EH (cell line): ENCODE measurements at places on chromosomes 12 and 14.

- DNase-seq, result no peak
Observed at GRCh38 chr12:108438667-108439066, 76.4 kb upstream of the FICD start.

DNA sequence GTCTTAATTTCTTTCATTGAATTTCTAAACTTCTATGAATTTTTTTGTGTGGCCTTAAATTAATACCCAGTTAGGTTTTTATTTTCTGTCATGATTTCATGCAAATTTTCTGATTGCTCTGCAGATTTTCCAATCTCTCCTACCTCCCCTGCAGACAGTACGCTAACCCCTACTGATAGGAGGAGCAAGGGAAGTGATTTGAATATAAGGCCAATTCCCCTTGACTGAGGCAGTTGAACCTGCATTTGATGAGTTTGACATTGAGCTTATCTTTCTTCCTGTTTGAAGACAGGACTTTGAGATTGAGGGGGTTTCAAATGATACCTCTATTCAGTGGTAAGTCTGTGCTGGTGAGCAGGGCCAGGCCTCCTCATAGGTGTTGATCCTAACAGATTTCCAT is 74.6 kb downstream of the SNAPC1 start:
- no peak for DNase-seq

DNA sequence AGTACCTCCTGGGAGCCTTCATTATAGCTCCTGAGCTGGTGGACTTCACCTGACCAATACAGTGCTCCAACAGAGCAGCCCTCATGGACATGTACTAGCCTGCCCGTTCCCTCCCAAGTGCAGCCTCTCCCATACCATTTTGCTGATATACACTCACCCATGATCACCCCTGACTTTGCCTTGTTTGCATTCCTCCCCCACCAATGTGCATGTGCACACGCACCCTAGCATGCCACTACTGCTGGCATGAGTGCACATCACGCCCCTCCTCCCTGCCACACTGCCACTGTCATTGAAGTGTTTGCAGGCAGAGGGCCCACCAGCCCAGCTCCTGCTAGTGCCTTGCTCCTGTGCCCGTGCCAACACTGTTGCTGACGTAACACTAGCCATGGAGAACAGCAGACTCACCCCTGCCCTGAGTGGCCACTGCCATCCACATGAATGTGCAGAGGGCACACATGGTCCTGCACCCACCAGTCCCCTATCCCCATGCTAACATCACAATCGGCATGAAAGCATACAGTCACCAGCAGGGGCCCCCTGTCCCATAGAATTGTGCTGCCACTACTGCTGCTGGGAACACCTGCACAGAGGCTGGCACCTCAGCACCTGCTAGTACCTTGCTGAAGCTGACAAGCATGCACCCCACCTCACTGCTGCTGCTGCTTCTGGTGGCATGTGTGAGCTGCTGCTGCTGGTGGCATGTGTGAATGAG is 110.3 kb downstream of the SINHCAF start:
- DNase-seq, result no peak

DNA sequence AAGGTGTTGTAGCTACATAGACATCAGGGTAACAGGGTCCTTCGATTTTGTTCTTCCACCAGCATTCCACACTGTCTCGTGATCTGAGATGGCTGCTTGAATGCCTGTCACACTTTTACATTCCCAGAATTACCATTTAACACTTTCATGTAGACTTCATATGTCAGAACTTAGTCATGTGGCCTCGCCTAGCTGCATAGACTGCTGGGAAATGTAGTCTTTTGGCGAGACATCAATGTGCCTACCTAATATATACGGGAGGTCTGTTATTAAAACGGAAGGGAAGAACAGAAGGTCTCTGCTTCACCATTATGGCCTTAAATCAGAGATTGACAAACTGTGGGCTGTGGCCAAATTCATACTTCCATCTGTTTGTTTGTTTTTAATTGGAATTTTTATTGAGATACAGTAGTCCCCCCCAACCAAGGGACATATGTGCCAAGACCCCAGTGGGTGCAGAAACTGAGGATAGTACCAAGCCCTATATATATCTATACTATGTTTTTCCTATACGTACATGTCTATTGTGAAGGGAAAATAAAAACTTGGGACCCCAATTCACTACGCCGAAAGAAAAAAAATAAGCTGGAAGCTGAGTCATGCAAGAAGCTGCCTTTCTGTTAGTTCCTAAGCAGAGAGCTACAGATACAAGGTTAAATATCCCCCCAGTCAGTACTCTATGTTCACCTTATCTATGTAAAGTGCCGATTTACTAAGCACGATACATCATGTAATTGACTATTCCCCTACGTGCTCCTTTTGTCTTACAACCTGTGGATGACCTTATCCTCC is 11.3 kb upstream of the HRK start:
- DNase-seq, result peak; percentile 21

DNA sequence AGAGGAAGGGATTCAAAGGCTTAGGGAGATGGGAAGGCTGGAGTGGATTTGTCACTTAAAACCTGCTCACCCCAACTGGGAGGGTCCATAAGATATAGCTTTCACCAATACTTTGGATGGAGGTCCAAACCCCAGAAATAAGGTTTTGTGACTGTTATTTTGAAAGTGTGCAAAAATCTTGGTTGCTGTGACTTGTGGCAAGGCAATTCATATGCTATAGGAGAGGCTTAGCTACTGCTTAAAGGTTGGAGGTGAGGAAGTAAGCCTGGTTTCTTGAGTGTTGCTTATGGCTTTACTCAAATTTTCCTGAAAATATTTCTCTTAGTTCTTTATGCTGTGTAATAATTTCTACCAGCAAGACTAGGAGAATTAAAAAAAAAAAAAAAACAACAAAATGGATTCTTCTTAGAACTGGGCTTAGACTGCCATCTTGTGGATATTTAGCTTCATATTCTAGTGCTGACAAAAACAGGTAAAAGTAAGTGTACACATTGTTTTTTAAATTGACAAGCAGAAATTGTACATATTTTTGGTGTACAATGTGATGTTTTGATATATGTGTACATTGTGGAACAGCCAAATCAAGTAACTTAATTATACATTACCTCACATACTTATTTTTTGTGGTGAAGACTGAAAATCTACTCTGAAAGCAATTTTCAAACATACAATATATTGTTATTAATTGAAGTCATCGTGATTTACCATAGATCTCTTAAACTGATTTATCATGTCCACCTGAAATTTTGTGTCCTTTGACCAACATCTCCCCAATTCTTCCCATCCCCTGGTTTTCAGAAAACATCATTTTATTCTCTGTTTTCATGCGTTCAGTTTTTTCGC is 23.0 kb downstream of the PDE6H start:
- DNase-seq, result peak; percentile 74

GRCh38 chr14:101018561-101019290 is 115.2 kb upstream of the RTL1 start:
- DNase-seq, result no peak

- no peak for DNase-seq
Observed at GRCh38 chr12:81692008-81692407, 67.1 kb downstream of the PPFIA2 start.
